Osteoblast (primary cell): ENCODE measurements at places on chromosomes 2 and 18. TPM values are rescaled to one million over a fixed set of nuclear protein-coding genes. Genes with fewer than 3 reads are reported as not detected.

DNA sequence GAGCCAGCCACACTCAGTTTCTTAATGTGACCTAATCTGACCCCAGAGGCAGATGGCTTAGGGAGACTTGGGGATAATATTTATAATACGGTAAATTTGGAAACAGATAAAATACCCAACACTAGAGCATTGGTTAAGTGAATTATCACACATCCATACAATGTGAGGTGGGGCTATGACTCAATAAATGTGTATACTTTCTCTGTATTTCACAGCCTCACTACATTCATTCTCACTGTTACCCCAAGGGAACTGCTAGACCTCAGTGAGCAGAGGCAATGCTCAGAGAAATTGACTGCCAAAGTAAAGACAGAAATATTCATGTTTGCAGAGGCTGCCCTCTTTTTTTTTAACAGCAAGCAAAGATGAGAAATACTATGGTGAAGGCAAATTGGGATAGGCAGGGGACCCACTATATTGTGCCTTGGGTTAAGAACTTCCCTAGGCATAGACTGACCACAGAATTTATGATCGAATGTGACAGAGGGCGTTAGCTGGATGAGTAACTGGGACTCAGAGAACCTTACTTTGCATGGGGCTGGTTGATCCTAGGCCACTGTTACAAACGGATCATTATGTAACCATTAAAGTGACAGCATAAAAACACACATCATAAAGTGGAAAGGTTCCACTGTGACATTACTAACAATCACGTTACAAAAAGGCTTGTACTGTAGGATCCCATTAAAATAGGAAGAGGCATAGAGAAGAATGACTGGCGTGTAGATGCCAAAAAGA is 246.0 kb upstream of the LYPD1 start:
- H3K36me3 ChIP-seq, result no peaks in the 10 kb centered on the region
- H3K4me1 ChIP-seq, result no peaks in the 10 kb centered on the region
- no peak overlapping the region for H3K4me3 ChIP-seq
- no peaks in the 10 kb centered on the region for H3K27me3 ChIP-seq
- peak; percentile 76 for DNase-seq
- no peak overlapping the region for H3K27ac ChIP-seq

DNA sequence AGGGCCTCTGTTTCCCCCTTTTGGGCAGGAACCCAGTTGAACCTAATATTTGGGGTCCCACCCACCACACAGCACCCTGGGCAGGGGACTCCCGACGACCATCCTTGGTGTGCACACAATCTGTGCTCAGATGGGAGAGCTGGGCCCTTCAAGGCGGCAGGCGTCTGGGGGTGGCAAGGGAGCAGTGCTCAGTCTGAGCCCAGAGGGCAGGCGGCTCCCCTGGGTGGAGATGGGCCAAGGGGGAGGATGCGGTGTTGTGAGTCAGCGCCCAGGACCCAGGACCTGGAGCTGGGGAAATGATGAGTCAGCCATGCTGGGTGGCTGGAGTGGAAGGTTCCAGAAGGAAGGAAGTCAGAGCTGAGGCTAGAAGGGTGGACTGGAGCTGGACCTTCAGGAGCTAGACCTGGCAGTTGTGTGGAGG is 3.8 kb downstream of the PROM2 start:
- no peaks in the 10 kb centered on the region for H3K36me3 ChIP-seq
- H3K27ac ChIP-seq, result no peak overlapping the region
- peaks cover 5% of the 10 kb centered on the region for H3K4me1 ChIP-seq
- H3K27me3 ChIP-seq, result no peaks in the 10 kb centered on the region
- H3K4me3 ChIP-seq, result no peak overlapping the region

DNA sequence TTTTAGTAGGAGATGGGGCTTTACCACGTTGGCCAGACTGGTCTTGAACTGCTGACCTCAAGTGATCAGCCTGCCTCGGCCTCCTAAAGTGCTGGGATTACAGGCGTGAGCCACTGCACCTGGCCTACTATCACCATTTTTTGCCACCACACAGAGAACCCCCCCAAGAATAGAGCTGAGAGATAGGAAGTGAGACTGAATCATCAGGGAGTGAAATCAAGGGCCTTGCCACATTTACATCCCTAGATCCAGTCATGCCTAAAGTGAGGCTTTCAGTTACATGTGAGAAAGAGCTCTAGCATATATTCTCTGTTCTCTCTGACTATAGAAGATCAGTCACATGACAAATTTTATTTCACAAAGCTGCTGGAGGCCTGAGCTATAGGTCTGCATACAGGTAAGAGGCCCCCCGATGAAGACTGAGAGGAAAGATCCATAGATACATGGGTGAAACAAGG is 28.0 kb upstream of the KCMF1 start:
- no peak overlapping the region for H3K27ac ChIP-seq
- no peaks in the 10 kb centered on the region for H3K36me3 ChIP-seq
- H3K27me3 ChIP-seq, result no peaks in the 10 kb centered on the region

DNA sequence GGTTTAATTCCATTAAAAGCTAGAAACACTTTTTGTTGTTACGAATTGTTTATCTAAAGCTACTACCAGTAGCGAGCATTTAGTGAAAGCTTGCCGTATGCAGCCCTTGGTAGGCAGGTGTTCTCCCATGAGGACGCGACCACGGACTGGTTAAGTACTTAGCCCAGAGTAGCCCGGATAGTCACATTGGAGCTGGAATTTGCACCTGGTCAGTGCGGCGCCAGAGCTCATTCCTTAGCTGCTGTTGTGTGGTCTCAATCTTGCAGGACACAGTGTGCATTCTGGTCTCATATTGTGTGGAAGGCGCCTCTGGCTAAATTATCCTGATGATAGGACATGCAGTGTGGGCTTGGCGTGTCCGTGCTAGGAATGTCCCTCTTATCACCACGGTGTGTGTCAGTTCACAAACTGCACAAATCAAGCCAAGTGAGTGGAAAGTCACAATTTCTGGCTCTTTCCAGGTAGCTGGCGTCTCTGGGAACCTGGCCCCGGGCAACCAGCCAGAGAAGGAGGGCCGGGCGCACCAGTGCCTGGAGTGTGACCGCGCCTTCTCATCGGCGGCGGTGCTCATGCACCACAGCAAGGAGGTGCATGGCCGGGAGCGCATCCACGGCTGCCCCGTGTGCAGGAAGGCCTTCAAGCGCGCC is 133.3 kb downstream of the ZNF236 start:
- peaks cover 14% of the 10 kb centered on the region for H3K36me3 ChIP-seq
- no peak overlapping the region for H3K27ac ChIP-seq
- DNase-seq, result no peak
- no peaks in the 10 kb centered on the region for H3K4me1 ChIP-seq

The DUSP2 gene
- 2.7 and 3.3 TPM in 2 replicates for total RNA-seq

- H3K4me1 ChIP-seq, result peaks cover 10% of the 10 kb centered on the region
- H3K4me3 ChIP-seq, result no peak overlapping the region
- peak; percentile 95 for DNase-seq
Observed at GRCh38 chr2:1886405-1886992, 142.2 kb upstream of the PXDN start.

DNA sequence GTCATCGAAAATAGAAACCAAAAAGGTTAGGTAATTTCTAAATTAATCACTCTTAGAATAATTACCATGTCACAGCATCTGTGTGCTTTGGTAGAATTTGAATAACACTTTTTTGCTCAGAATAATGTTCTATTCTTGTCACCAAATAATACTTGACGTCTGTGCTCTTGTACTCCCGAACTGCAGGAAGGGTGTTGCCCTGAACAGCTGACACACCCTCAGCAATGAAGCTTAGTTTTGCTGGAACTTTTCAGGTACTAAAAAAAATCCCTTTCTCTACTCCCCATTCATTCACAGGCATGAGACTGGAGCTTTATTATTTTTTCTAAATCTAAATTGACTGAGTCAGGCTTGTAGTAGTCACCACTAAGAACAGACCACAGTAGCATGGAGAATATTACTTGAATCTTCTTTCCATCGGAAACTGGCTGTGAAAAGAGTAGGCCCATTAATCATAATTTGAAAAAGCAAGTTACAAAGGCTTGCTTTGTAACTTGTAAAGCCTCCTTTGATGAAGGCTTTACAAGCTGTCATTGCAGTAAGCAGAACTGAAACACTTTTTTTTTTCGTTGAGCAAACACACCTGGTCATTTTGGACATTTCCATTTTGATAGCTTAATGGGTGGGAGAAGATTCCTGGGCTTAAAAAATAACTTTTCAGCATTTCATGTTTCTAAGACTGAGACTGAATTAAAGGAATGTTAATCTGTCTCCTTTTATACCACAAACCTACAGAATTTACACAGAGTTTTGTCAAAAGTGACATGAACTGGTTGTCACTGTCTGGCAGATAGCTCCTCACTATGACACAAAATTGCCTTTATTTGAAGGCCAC is 70.3 kb upstream of the PELI1 start:
- peaks cover 47% of the 10 kb centered on the region for H3K27me3 ChIP-seq
- peak; percentile 62 for DNase-seq
- no peak overlapping the region for H3K27ac ChIP-seq
- H3K4me1 ChIP-seq, result peaks cover 11% of the 10 kb centered on the region
- H3K4me3 ChIP-seq, result no peak overlapping the region
- no peaks in the 10 kb centered on the region for H3K36me3 ChIP-seq

DNA sequence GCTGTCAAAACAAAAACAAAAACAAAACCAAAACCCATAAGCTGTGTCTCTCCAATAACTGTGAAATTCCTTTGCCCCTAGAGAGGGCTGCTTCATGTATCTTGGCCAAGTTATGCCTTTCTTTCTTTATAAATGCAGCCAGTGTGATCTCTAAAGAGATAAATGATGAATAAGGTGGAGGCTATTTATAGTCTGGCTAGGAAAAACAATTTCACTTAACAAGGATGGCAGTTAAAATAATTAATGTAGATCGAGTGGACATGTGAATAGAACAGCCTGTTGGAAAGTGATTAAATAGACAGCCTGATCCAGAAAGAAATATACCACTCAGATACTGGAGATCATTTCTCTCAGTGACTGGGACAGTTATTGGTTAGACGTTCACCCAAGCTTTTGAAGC is 1666.9 kb upstream of the CELF4 start:
- no peaks in the 10 kb centered on the region for H3K36me3 ChIP-seq
- no peak for DNase-seq
- H3K4me3 ChIP-seq, result no peak overlapping the region
- H3K27ac ChIP-seq, result no peak overlapping the region
- H3K4me1 ChIP-seq, result no peaks in the 10 kb centered on the region

DNA sequence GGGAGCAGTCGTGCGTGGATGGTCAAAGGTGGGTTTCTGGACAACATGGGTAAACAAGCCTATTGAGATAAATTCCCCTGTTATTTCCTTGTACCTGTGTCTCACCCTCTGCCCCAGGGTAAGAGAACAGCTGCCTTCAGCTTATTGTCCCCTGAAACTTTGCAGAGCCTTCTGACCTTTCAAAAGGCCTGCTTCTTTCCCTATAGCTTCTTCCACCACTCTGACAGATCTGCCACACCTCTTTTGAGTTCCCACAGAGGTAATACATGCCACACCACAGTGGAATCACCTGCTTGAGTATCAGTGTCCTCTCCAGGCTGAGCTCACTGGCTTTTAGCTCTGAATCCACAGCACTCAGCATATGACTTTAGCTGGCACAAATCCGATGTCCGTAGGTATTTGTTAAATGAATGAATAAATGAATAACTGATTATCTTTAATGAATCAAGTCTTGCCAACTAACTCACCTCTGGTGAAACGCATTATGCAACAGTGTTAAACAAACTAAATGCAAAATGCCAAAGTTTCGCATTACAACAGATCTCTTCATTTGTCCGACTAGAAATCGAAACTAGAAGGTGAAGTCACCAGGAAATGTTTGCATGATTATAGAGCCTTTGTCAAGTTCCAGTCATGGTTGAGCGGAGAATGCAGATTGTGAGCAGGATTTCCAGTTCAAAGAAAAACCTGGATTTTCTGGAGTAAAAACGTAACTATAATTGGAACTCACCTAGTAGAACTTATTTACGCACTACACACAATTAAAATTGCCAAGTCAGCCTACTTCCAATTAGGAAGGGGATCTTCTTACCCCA is 16.4 kb downstream of the DYNAP start:
- H3K4me1 ChIP-seq, result no peaks in the 10 kb centered on the region
- H3K4me3 ChIP-seq, result no peak overlapping the region
- H3K27me3 ChIP-seq, result peaks cover under 1% of the 10 kb centered on the region
- no peaks in the 10 kb centered on the region for H3K36me3 ChIP-seq
- H3K27ac ChIP-seq, result no peak overlapping the region
- no peak for DNase-seq

The HK2 gene
- 74.6 and 76.4 TPM in 2 replicates for total RNA-seq

DNA sequence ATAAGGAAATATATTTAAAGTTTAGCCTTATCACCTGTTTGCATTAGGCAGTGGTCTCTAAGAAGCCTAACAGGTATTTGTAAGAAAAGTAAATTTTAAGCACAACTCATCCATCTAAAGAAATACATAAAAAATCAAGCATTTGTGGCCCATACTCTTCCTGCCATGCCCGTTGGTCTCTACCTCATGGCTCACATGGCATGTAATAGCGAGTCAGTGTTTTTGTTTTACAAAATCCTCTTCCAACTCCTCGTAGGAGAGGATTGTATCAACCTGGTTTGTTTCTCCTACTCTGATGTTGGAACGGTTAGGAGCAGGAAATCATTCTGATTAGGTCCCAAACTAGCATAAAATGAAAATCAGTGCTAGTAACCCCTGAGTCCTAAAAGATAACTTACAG is 91.8 kb downstream of the FMNL2 start:
- H3K27ac ChIP-seq, result peak overlapping the region; percentile 36
- no peak overlapping the region for H3K4me3 ChIP-seq
- H3K36me3 ChIP-seq, result no peaks in the 10 kb centered on the region
- H3K4me1 ChIP-seq, result peaks cover 19% of the 10 kb centered on the region
- H3K27me3 ChIP-seq, result no peaks in the 10 kb centered on the region
- DNase-seq, result peak; percentile 53

The ANKRD53 gene
- total RNA-seq, result 0.88 and 1.1 TPM in 2 replicates

The GBX2 gene
- total RNA-seq, result not detected in 2 replicates

DNA sequence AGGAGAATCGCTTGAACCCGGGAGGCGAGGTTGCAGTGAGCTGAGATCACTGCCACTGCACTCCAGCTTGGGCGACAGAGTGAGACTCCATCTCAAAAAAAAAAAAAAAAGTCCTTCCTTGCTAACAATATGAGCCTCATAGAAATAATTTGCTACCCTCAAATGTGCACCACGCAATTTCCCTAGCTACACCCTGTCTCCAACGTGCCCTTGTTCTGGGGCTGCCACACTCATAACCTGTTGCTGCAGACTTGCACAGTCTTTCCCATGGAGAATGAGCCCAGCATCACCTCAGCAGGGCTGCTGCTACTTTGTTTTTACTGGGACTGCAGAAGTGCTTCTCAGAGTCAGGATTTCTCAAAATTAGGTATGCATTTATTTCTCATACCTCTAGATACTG is 46.4 kb upstream of the ZNG1B start:
- H3K36me3 ChIP-seq, result no peaks in the 10 kb centered on the region
- no peak overlapping the region for H3K27ac ChIP-seq
- H3K4me3 ChIP-seq, result no peak overlapping the region
- H3K4me1 ChIP-seq, result no peaks in the 10 kb centered on the region

DNA sequence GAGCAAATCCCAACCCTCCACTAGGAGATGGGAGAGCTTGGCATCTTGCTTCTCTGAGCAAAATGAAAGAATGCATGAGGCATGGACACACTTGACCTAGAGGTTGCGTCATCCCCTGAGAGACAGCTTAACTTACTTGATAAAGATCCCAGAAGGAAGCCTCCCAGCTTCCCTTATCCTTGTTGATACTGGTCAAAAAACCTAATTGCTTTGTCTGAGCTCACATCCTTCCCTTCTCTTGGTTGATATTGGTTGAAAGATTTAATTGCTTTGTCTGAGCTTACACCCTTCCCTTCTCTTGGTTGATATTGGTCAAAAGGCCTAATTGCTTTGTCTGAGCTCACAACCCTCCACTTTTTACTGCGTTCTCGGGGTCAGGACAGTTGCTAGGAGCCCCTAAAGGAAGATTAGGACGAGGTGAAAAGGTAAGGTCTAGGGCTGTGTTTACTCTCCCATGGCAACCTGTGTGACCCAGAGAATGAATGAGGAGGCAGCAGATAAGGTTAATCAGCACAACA is 12.2 kb upstream of the BOD1L2 start:
- DNase-seq, result no peak
- no peak overlapping the region for H3K27ac ChIP-seq
- H3K4me1 ChIP-seq, result no peaks in the 10 kb centered on the region
- no peaks in the 10 kb centered on the region for H3K27me3 ChIP-seq

The MROH2A gene
- not detected in 2 replicates for total RNA-seq
